ENCODE measurements at places on chromosomes 12 and 14. TPM values are rescaled to one million over a fixed set of nuclear protein-coding genes. Genes with fewer than 3 reads are reported as not detected.

The KIF26A gene
- 6.3 TPM for total RNA-seq

The PIK3C2G gene
- not detected for total RNA-seq

The LGR5 gene
- total RNA-seq, result not detected

GRCh38 chr12:129840145-129840884 is 63.5 kb downstream of the TMEM132D start:
- no peak for DNase-seq

DNA sequence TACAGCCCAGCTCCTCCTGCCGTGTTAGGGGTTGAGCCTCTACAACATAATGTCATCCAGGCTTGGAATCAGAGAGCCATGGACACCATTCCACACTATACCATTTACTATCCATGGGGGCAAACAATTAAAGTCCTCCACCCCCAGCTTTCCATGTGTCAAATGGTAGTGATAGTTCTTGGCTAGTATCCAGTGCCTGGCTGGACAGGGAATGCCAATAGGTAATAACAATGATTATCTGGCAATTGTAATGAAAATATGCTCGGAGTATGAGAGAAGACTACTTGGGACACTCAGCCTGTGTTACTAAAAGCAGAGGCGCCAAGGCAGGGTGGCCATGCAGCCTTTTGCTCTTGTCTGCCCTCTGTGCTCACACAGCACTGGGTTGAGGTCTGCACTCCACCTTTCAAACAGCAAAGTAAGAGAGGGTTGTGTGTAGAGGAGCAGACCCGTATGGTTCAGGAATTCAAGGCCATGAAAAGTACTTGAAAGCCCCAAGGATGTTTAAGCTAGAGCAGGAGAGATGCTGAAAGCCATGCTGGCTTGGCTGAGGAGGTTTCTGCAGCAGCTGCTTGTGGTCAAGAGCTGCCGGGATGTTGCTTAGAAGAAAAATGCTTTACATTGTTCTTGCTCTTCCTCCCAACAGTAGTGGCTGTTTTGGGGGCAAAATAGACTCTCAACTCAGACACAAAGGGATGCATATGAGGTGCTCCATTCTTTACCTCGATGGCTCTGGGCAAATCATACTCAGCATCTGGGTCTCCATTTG is 10.6 kb downstream of the SERPINA3 start:
- no peak for DNase-seq

DNA sequence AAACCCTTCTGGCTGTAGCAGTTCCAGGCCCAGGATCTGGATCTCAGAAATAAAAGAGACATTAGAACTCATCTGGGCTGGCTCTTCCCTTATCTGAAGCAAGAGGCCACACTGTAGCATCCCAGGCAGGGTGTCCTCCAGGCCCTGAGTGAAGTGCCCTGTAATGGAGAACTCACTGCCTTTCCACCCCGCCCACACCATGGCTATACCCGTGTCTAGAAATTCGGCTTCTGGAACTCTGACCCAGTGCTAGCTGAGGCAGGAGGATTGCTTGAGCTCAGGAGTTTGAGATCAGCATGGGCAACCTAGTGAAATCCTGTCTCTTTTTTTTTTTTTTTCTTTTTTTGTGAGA is 23.5 kb upstream of the PLEKHG3 start:
- no peak for DNase-seq

GRCh38 chr12:89023936-89024335 is 328.4 kb downstream of the DUSP6 start:
- DNase-seq, result no peak

- no peak for DNase-seq
Measured at GRCh38 chr12:27711317-27711682, 668 bp downstream of the MRPS35 start.

DNA sequence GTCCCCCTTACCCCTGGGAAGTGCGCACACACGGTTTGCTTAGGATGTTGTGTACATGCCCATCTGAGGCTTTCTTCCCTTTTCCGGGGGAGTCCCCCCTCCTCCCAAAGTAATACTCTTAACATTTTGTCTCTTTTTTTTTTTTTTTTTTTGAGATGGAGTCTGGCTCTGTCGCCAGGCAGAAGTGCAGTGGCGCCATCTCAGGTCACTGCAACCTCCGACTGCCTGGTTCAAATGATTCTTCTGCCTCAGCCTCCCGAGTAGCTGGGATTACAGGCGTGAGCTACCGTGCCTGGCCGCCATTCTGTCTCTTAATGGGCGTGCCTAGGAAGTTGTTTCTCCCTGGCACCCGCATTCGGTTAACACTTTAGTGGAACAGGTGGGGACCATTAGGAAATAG is 4.5 kb upstream of the GMFB start:
- DNase-seq, result no peak

- no peak for DNase-seq
Measured at GRCh38 chr12:49054096-49054495, 6.5 kb downstream of the KMT2D start.

DNA sequence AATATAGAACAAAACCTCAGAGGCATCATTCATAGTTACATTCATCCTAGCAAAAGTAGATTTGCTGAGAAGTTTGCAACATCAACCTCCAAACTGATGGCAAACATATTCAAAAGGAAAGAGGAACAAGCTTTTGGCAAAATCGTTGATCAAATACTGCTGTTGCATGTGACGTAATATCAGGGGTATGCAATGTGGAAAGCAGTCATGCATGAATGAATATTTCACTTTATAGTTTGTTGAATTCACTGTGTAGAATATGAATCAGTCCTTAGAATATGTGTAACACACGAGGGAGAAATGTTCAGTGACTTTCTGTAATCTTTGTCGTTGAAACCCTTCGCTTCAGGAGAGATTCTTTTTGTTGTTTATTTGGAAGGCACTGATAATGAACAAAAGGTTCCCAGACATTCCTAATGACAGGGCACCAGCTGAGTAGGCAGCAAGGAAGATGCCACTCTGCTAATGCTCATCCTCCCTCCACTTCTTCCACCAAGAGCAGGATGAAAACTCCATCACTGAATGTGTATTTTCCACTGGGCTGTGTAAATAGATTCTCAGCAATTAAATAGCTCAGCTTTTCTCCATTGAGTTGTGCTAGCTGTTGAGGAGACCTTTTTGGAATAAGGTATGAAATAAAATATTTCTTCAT is 126.1 kb downstream of the PELI2 start:
- DNase-seq, result no peak

Data from Right ventricle myocardium superior (tissue), 1 donor.